M059J (cell line): ENCODE measurements at places on chromosomes 7 and 10. TPM values are rescaled to one million over a fixed set of nuclear protein-coding genes. Genes with fewer than 3 reads are reported as not detected.
A peak's percentile ranks its signal among the peaks of the same experiment; 100 is the strongest.

DNA sequence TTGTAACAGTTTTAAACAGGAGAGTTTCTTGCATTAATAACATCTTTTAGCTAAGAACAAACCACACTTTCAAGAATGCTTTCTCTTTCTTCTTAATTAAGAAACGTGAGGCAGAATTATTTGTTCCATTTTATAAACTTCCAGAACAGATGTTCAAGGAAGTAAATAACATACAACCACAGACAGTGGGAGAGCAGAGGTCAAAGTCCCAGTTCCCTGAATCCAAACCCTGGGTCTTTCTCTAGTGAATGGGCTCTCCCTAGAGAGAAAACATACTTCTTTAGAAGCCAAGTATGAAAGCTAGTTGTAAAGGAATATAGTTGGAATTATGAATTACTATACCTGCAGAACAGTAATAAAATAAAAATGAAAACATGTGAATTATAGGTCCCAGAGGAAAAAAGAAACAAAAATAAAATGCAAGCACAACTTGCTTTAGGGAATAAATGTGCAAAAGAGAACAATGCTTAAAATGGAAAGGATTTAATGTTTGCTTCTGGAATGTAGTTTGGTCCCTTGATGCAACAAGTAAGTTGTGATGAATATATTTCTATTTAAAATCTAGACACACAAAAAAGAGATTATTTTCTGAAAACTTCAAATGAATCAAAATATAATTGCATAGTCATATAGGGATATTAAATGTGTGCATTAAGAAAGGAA lies 6.0 kb downstream of the OR6B1 start:
- DNase-seq = no peak

DNA sequence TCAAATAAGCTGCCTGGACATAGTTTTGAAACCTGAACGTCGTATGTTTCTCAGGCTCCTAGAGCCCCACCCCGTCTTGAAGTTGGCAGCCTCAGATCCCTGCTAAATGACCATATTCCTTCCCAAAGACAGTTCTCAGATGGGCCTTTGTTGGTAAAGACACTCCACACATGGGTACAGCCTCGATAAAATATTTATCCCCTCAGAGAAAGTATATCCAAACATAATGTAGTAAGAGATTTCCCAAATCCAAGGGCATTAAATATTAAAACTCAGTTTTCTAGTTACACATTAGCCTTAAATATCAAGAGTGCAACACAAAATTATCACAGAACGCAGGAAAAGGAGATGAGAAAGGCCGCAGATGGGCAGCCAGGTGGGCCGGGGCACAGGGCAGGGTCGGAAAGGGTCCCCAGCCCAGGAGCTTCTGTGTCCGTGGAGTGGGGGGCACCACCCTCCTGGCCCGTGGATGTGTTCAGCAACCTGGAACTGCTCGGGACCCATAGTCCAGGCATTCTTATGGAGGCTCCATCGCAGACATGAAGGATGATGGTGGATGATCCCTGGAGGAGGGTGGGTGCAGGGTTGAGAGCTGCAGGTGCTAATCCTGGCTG lies 1.5 kb upstream of the CFAP46 start:
- no peak for DNase-seq

DNA sequence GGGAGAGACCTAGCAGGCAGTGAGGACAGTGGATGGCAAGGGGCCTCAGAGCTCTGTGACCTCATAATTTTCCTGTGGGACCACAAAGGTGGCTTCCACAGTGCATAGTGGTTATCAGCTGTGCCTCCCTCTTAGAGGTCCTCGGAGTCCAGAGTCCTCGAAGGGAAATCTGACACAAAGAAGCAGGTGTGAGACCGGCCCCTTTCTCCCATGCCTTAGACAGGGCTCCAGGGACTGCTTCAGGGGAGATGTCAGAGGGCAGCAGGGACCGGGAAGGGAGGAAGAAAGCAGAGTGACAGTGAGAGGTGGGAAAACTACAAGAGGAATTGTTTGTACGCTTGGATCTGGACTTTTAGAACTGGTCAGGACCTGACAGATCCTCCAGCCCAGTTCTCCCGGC lies 66.3 kb downstream of the BAMBI start:
- DNase-seq = no peak

- no peak for DNase-seq
These were observed 249.1 kb upstream of the PITRM1 start for GRCh38 chr10:3421537-3422257.

GRCh38 chr7:21422751-21423150 lies 5.1 kb upstream of the SP4 start:
- no peak for DNase-seq

GRCh38 chr7:117138981-117139380 lies 183.9 kb downstream of the WNT2 start:
- DNase-seq = no peak

GRCh38 chr10:61883371-61884025 lies 18.0 kb upstream of the ARID5B start:
- no peak for DNase-seq

DNA sequence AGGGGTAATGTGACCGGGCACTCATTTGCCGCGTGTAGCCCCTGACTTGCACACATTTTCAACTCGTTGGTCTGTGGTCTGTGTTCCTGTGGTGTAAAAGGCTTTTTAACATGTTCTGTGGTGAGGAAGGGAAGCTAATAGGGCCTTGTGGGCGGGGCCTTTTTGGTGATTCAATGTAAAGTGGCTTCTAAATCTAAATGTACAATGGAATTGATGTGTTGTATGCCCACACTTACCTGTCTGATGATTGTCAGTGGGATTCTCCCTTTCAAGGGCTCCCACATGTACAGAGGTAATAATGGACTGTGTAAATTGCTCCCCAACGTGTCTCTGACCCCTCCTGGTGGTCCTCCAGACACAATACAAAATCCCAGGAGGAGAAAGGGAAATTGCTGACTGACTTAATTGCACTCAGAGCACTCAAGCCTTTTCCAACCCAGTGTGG lies 43.1 kb upstream of the GATAD1 start:
- peak; percentile 8 for DNase-seq

- DNase-seq = no peak
These were observed 107.3 kb downstream of the EXOC4 start for GRCh38 chr7:133360201-133360600.

DNA sequence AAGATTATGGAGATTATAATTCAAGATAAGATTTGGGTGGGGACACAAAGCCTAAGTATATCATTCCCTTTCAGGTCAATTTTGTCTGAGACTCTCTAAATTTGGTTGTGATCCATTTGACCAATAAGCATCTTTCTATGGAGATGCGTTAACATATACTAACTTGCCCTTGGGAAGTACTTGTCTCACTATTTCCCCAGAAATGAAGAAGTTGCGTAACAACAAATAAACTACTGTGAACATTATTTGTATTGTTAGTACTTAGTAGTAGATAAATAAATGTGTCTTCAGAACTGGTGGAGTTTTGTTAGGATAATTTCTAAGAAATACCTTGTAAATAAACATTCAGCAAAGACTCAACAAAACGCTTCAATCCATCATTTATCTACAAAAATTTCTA lies 127.3 kb upstream of the LYZL2 start:
- DNase-seq = no peak

DNA sequence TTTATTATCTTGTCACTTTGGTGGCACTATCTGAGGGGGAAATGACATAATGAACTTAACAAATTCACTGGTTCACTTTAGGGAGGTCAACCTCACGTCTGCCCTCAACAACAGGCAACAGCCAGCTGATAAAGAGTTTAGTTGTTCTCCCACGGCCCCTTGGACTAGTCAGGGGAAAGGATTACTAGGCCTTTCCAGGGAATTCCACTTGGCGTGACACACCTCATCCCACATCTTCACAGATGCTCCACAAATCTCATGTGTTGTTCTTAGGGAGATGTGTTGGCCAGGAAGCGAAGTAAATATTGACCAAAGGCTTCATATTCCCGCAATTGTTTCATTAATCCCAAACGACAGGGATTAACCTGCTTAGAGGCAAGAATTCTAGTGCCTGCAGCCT lies 183.5 kb upstream of the CDCA7L start:
- DNase-seq = no peak

- DNase-seq = no peak
These were observed 96.2 kb downstream of the ADD3 start for GRCh38 chr10:110103921-110104461.

DNA sequence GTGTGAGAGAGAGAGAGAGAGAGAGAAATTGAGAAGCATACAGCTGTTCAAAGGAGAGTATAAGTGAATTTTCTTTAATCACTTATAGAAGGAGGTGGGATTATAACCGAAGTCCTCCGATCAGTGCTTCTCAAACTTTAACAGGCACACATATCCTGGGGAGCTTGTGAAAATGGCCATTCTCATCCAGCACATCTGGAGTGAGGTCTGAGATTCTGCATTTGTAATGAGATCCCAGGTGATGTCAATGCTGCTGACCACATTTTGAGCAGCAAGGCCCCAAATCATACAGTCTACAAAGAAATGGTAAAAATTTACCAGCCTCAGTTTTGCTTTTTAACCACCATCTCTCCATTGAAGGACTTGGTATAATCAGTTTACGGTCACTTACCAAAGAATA lies 219.0 kb downstream of the PTEN start:
- DNase-seq = no peak

DNA sequence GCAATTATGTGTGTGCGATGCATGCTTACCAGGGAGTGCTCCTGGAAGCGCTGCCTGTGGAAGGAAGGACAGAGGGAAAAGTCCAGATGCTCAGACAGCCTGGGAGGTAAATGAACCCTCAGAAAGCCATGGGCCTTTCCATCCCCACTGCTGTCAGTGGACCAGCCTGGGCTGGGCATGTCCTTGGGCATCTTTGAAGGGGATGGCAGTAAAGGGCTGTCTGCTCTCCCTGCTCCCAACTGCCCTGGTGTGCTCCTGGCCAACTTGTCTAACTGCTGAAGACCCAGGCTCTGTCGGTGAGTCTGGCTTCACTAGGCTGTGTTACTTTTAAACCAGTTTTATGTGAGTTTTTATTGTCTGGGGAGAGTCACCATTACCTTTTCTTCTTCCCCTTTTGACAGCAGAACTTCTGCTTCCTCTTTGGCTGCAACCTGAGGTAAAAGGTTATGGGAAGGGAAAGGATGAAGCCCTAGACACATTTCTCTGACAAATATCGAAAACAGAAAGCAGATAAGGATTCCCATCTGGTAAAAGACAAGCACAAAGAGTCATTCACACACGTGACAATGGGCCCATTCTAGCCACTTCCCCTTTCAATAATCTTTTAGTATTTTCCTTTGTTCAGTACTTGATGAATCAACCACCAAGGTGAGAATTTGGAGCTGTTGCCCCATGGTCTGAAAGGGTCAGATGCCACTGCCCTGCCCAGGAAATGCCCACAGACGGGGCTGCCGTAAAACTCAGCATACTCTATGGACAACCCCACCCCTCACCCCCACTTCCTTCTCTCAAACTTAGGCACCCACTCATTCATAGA lies 27.6 kb upstream of the PIK3AP1 start:
- DNase-seq = no peak

DNA sequence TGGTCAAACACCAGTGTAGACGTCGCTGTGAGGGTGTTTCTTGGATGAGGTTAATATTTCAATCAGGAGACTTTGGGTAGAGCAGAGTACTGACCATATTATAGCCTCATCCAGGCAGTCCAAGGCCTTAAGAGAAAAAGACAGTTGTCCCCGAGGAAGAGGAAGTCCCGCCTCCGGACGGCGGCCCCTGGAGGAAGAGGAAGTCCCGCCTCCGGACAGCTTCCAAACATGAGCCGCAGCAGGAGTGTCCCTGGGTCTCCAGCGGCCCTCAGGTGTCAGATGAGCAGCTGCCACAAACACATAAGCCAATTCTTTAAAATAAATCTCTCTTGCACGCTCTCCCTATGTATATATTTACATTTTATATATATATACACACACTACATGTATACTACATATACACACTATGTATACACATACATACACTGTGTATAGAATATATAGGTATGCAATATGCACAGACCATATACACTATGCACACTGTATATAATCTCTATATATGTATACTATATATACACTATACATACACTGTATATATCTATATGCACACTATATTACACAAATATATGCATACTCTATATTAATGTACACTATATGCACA lies 37.5 kb downstream of the PWWP2B start:
- DNase-seq = no peak

- peak; percentile 52 for DNase-seq
These were observed 222.9 kb downstream of the MTERF1 start for GRCh38 chr7:91657483-91658071.

- no peak for DNase-seq
These were observed 328.6 kb upstream of the HGF start for GRCh38 chr7:82098414-82098813.

DNA sequence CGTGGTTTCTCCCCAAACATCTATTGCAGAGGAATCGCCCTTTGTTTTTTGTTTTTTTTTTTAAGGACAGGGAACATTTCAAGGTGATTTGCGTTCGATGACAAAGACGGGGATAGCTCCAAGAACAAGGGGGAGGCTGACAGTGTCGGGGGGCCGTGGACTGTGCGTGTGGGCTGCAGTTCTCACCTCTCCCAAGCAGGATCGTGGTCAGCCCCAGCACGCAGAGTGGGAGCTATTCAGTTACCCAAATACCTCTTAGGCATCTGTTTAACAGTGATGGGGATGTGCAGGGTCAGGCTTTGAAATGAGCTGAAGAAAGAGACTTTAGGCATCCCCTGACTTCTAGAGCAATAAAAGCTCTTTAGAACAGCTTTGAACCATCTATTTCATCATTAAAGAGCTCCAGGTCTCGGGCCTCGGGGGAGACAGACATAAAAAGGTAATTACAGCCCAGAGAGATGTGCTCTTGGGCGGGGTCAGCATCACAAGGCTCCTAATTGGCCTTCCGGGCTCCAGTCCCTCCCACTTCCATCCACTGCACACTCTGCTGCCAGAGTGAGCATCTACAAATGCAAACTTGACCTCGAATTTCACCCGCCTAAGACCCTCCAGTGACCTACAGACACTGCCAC lies 97.3 kb downstream of the MYL10 start:
- DNase-seq = no peak

Gene DNAJC9
- 58.5 and 63.3 TPM in 2 replicates for total RNA-seq

Gene DPP6
- not detected in 2 replicates for total RNA-seq

Gene UBE2H
- total RNA-seq = 60.5 and 98.3 TPM in 2 replicates

Gene SKAP2
- total RNA-seq = 43.2 and 113 TPM in 2 replicates

Gene NPY4R2
- 0.86 and 2.2 TPM in 2 replicates for total RNA-seq

Gene MMRN2
- total RNA-seq = 0.84 TPM in 1 of 2 replicates, not detected in the other

Gene ANXA8
- 0.54 and 2.4 TPM in 2 replicates for total RNA-seq

Gene PNLIPRP2
- total RNA-seq = not detected in 2 replicates

Gene CLEC5A
- not detected in 2 replicates for total RNA-seq

Gene AKR1C3
- 6.2 and 9.6 TPM in 2 replicates for total RNA-seq

Gene ZC3HAV1
- total RNA-seq = 51.3 and 73.1 TPM in 2 replicates

Gene ZNF425
- 1.1 and 3.1 TPM in 2 replicates for total RNA-seq

Gene GDF2
- total RNA-seq = not detected in 2 replicates
